SK-N-SH (cell line): ENCODE measurements at places on chromosomes 12 and 14. TPM values are rescaled to one million over a fixed set of nuclear protein-coding genes. Genes with fewer than 3 reads are reported as not detected.

DNA sequence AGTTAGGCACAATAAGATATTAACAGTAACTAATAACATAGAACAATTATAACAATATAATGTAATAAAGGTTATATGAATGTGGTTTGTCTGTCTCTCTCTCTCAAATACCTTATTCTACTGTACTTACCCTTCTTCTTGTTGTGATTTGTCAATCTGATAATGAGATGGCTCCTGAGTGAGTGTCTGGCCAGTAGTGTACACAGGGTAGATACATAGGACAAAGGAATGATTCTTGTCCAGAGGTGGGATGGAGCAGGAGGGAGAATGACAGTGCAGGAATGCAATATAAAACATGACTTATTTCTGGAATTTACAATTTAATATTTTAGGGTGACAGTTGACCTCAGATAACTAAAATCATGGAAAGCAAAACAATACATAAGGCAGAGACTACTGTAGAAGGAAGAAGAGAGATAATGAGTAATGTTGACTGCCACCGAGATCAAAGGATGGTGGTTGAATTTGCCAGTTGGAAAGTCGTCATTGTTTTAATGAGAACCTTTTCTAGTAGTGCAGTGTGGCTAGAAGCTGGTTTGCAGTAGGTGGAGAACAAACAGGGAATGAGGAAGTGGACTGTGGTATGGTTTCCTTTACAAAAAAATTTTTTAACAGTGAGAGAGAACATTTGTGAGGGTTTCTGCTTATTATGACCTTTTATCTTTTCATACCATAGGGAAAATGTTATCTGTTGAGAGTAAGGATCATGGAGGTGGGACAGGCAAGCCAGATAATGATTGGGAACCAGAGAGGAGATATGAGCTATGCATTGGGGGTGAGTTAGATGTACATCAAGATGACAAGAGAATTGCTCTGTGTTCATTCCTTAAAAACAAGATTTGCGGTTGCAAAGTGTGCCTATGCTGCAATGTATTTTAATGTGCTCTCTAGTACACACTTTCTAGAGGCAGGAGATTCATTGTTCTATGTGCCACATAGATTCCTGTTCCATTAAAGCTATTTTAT is 458.3 kb downstream of the BTG1 start:
- DNase-seq: no peak
- no peak overlapping the region for H3K27ac ChIP-seq
- no peaks in the 10 kb centered on the region for H3K36me3 ChIP-seq
- no peak overlapping the region for H3K4me3 ChIP-seq
- H3K4me1 ChIP-seq: no peaks in the 10 kb centered on the region

- no peaks in the 10 kb centered on the region for H3K4me1 ChIP-seq
- no peak overlapping the region for H3K27ac ChIP-seq
- no peak overlapping the region for H3K4me3 ChIP-seq
- H3K36me3 ChIP-seq: no peaks in the 10 kb centered on the region
- DNase-seq: no peak
These were observed 25.2 kb upstream of the PLXNC1 start for GRCh38 chr12:94123127-94123526.

- DNase-seq: no peak
- H3K27me3 ChIP-seq: no peaks in the 10 kb centered on the region
- no peak overlapping the region for H3K27ac ChIP-seq
- no peaks in the 10 kb centered on the region for H3K36me3 ChIP-seq
- no peaks in the 10 kb centered on the region for H3K4me1 ChIP-seq
These were observed 146.3 kb downstream of the LRIG3 start for GRCh38 chr12:58773986-58774385.

GRCh38 chr12:9851050-9851449 is 18.1 kb downstream of the CLEC2B start:
- H3K4me1 ChIP-seq: no peaks in the 10 kb centered on the region
- H3K27me3 ChIP-seq: no peaks in the 10 kb centered on the region
- no peak for DNase-seq
- no peak overlapping the region for H3K4me3 ChIP-seq
- H3K27ac ChIP-seq: no peak overlapping the region
- H3K36me3 ChIP-seq: no peaks in the 10 kb centered on the region

The OLR1 gene
- polyA plus RNA-seq: not detected in 2 replicates
